ENCODE measurements at places on chromosomes 5 and 9.

DNA sequence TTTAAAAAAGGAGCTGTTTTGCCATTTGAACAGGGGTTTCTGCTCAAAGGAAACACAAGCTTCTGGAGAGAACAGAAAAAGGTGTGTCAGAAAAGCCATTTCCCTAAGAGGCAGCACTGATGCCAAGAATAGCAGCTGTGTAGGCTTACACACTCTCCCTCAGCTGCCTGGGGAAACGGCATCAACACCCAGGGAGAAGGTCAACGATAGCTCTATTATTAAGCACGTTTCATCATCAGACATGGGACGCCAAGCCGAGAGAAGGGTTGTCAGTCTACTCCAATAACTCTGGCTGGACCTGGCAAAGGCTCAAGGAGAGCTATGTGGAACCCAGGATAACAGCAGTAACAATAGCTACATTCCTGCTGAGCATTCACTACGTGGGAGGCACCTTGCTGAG, 314.2 kb downstream of the CDK5RAP2 start:
- no peak for DNase-seq

DNA sequence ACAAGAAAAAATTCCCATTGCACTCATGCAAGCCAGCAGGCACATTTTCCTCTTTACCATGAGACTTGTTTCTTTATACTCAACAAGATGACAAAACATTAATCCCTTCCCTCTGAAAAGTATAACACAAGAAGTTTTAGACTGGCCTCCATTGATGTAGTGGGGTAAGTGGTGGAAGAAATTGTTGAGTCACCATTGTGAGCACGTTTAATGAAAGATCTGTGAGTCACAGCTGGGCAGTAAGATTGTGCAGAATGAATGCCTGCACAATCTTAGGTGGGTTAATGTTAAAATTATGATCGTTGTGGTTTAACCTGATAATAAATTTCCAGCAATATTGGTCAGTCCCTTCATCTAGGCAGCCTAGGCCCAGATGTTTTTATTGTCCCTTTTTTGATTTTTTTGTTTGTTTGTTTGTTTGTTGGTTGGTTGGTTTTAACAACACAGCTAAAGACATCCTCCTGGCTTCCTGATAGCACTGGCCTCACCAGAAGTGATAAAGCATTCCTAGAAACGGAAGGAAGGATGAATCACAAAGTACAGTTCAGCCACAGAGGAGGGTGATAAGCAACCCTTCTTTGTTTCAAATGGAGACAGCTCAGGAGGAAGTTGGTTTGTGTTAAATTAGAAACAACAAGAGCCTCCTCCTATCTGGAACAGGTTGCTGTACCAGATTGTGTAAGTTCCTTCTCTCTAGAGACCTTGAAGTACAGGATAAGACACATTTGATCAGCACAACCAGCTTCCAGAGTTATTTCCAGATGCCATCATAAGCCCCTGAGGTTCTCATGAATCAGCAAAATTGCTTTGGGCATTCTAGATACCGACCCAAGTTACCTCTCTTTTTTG, 40.3 kb downstream of the SLC24A2 start:
- DNase-seq: no peak

DNA sequence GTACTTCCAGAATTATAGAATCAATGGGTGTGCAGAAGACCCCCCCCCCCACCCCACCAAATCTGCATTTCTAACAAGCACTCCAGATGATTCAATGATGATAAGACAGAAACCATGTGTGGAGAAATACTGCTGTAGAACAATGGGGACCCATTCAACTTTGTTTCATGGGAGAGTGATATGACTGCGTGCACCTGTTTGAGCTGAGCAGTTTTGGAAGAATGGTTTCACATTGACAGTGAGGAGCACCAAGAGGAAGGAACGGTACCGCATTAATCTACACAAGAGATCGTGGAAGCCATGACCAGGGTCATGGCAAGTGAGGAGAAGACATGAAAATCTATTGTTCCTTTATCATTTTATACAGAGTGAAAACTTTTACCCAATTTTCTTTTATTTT, 202.7 kb downstream of the CD180 start:
- no peak for DNase-seq

- no peak for DNase-seq
These were observed 403.5 kb downstream of the SPOCK1 start for GRCh38 chr5:137095597-137095996.

GRCh38 chr9:107274953-107275422, 8.1 kb upstream of the RAD23B start:
- DNase-seq: no peak

GRCh38 chr5:109744261-109744660, 54.5 kb downstream of the MAN2A1 start:
- no peak for DNase-seq

DNA sequence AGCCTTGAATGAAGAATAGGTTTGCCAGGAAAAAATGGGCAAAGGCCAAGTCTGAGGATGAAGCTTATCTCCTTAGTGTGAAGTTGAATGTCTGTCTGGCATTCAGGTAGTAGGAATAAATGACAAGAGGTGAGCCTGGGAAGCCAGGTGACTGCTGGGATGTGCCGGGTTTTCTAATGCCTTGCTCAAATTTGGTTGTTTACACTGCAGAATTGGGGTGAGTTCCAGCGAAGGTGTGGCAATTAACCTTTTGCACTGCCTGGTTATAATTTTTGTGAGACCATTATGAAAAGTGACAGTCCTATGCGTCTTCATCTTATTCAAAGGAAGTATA, 73.6 kb downstream of the MAST4 start:
- DNase-seq: no peak

- DNase-seq: no peak
These were observed 9.4 kb downstream of the OTULINL start for GRCh38 chr5:14590949-14591348.

DNA sequence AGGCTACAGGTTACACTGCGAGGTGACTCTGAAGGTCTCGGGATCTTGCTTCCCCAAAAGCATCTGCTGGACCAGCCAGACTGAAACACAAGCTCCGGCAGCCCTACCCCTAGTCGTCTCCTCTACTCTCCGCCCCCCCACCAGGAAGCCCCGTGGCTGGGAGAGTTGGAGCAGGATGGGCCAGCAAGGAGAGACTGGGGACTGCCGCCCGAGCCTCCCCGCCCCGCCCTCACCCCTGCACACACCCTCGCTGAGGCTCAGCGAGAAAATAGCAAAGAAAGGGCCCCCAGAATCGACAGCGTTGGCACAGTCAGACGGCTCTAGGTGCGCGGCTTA, 1.3 kb downstream of the TRIM7 start:
- no peak for DNase-seq

DNA sequence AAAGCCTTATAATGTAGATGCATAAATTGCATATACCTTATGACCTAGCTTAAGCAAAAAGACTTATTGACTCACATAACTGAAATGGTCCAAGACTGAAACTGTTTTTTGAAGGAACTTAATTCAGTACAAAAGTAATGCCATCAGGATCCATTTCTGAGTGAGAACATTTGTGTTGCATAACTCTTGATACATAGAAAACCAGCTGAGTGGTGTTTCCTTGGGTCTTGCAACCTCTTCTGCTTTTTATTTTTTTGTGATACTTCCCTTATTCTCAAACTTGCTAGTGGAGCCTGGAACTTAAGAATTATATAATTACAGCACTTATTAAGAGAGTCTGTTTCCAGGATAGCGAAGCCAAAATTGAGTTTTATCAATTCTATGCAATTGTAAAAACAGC, 272.0 kb downstream of the MAN2A1 start:
- DNase-seq: no peak

GRCh38 chr5:126961702-126962101, 68.7 kb downstream of the MARCHF3 start:
- DNase-seq: no peak

- DNase-seq: no peak
These were observed 123.2 kb downstream of the FGF18 start for GRCh38 chr5:171542525-171543140.

GRCh38 chr5:150296496-150296895, 6.2 kb downstream of the ARSI start:
- DNase-seq: no peak

- no peak for DNase-seq
These were observed 335.9 kb upstream of the ISL1 start for GRCh38 chr5:51047369-51047768.

DNA sequence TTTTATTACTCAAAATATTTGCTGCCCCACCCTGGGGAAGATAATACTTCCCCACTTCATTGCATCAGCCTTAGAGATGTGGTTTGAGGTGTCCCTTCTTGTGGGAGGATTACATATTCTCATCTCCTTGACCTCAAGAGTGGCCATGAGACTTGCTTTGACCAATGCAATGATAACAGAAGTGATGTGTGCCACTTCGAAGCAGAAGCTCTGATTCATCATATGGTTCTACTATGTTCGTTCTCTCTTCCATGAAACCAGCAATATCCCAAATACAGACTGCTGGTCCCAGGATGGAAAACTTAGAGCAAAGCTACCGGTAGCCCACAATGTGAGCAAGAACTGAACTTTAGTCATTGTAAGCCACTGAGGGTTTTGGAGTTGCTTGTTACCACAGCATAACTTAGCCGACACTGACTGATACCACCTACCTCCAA, 92.0 kb downstream of the THBS4 start:
- no peak for DNase-seq

DNA sequence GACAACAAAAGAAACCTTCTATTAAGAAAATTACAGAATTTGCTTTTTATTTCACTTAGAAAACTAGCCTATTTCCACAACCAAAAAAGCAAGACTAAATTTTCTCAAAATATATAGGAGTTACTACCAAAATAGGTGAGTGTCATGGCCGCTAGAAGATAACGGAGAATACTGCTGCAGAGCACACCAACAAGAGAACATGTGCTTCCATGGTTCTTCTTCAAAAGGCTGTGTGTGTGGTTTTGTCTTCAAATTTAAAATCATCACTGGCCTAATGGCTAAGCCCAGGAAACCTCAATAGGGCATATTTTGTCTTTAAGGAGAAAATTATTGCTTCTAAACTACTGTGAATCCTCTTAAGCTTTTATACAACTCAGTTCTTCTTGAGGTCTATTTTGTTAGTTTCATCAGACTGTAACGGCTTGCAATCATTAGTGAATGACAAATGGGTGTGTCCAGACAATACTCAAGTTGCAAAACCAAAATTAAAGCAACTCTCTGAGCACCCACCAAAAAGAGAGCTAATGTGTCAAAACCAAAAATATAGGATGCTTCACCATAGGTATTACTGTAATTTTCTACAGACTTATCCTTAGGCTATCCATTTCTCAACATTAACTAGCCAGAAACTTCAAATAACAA, 3.3 kb downstream of the SETX start:
- DNase-seq: no peak

DNA sequence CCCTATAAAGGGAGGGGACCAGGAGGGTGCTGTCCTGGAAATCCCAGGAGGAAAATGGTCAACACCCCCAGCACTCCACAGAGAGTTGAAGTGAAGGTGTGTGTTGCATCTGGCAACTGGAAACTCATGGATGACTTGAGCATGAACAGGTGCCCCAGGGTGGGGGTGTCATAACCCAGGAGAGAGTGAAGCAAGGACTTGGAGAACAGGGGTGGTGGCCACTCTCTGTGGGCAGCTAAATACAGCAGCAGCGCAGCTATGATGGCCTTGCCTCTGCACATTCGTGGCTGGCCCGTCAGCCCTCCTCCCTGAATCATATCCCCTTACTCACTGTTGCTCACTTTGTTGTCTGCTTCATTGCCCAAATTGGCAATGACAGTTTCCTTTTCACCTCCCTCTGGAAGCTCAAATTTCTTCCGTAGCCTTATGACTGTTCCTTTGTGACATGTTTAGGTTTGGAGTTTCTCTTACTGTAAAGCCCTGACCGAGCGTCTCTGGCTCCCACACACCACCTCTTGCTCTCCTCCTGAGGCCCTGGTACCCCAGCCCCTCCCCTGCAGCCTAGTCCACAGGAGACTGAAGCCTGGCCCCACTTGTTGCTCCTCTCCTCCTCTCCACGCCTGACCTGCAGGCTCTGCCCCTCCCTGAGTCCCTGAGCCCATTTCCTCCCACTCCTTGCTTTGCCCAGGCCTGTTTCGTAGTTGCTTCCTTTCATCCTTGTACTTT, 185.8 kb downstream of the CD180 start:
- no peak for DNase-seq

DNA sequence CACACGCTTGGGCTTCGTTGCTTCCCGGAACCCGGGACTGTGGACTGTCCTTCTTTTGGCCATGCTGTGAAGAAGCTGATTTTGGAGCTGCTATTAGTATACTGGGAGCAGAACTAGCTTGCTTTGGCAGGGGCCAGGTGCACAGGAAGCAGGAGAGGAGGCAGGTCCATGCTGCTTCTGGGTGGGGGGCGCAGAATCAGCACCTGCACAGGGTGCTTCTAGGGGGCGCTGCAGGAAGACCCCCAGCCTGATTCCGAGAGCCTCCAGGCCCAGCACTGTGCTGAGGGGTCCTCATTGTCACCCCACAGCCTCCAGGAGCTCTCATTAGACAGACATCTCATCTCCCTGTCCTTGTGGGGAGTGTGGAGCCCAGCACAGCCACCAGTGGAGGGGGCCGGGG, 252.6 kb upstream of the IRX4 start:
- no peak for DNase-seq

DNA sequence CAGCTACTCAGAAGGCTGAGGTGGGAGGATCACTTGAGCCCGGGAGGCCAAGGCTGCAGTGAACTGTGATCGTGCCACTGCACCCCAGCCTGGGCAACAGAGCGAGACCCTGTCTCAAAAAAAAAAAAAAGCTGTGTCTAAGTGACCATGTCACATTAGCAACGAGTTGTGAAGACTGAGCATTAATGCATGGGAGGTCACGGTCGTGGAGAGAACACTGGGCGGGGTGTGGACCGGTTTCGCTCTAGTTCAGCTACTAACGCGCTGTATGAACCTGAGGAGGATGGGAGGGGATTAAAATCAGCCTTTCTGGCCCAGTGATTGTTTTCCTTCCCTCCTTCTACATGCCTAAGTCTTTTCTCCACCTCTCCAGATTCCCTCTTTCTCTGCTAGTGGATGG, 56.7 kb upstream of the CARTPT start:
- DNase-seq: no peak

- no peak for DNase-seq
These were observed 46.5 kb downstream of the PTBP3 start for GRCh38 chr9:112286926-112287325.

GRCh38 chr9:128635266-128636023, 21.2 kb downstream of the DYNC2I2 start:
- DNase-seq: no peak

GRCh38 chr9:133163504-133164172, at the start of gene GBGT1:
TSS of gene GBGT1 (minus strand) at chr9:133163914. CDS start at chr9:133162412, 1,502 bp downstream.
- DNase-seq: peak; percentile 28
